ENCODE measurements at places on chromosomes 12 and 14.

- DNase-seq = no peak
Measured at GRCh38 chr12:13233830-13234641, 37.5 kb downstream of the EMP1 start.

DNA sequence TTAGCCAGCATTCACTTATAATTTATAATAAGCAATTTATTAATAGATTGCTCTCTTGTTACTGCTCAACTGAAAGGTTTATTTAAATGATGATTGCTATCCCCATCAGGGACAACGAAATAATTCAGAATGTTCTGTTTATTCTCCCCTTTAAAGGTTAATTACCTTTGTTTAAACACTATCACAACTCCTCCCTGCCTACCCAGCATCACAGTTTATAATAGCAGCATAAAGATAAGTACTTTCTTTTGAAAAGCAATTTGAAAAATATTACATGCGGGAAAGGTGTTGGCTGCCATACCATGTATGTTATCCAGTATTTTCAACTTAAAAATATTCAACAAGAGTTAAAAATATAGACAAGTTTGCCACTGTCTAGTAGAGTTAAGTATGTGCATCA lies 30.6 kb downstream of the SCAF11 start:
- DNase-seq = peak; percentile 1

GRCh38 chr14:77892890-77893484 lies 93.1 kb downstream of the ADCK1 start:
- no peak for DNase-seq

GRCh38 chr12:115404761-115405470 lies 720.9 kb upstream of the TBX3 start:
- no peak for DNase-seq
